ENCODE measurements at places on chromosomes 2 and 18. TPM values are rescaled to one million over a fixed set of nuclear protein-coding genes. Genes with fewer than 3 reads are reported as not detected.
A peak's percentile ranks its signal among the peaks of the same experiment; 100 is the strongest.

GRCh38 chr2:46310446-46310845 lies 13.2 kb downstream of the EPAS1 start:
- DNase-seq, result no peak

DNA sequence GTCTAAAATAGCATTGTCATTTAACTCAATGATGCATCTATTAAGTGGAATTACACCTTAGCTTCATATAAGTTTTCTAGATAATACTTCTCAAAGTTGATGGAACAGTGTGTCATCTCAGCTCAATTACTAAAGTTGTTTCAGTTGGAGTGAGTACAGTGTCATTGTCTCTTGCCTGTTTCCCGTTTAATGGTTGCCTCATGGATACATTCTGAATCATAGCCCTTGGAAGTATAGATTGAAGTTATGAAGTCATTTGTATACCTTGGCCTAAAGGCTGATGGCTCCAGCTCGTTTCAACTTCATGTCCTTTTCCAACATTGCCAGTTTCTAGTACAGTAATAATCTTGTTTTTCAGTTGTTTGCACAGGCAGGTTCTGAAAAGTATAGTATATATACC lies 130.5 kb upstream of the NOSTRIN start:
- DNase-seq, result no peak

- DNase-seq, result no peak
Measured at GRCh38 chr18:58891776-58892175, 27.1 kb downstream of the ZNF532 start.

GRCh38 chr2:219252900-219253752 lies at the start of gene TUBA4B:
TSS of gene TUBA4B (plus strand) at chr2:219253243. CDS start at chr2:219253408, 165 bp downstream.
- peak; percentile 81 for DNase-seq

GRCh38 chr2:223251656-223252229 lies 199.8 kb downstream of the KCNE4 start:
- no peak for DNase-seq

DNA sequence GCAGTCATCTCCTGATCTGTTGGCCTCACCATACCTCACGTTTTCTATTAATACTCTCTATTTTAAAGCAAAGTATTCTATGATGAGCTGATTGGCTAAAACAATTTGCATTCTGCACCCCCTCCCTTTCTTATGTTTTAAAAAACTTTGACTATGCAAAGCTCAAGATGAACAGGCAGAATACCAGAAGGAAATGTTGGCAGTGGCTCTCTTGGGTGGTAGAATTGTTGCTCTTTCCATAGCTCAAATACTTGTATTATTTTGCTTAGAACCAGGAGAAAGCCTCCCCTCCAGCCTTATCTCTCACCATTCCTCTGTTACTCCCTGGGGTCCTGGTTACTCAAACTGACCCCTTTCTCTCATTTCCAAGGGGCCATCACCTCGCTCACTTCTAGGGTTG lies 14.4 kb downstream of the GPR45 start:
- no peak for DNase-seq

The SMCHD1 gene
- 39.0 TPM for total RNA-seq

The DNAH6 gene
- total RNA-seq, result 0.16 TPM
